NCI-H69 (cell line): ENCODE measurements at places on chromosomes 4 and X.

DNA sequence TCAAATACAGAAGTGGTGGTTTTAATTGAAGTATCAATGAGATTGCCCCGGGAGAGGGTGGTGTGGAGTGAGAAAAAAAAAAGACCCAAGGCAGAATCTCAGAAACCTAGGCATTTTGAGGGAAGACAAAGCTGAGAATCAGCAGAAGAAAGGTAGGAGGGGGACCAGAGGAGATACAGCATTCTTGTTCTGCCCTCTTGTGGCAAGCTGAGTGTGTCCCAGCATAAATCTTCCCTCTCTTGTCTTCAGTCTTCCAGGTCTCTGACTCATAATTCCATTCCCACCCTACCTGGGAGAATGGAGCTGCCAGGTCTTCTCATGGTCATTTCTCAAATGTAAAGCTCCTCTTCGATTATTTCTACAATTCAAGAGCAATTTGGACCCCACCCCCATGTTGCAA lies 32.7 kb upstream of the MAGED1 start:
- DNase-seq = peak; percentile 49

GRCh38 chr4:143082701-143083100 lies 102.0 kb upstream of the USP38 start:
- DNase-seq = no peak

DNA sequence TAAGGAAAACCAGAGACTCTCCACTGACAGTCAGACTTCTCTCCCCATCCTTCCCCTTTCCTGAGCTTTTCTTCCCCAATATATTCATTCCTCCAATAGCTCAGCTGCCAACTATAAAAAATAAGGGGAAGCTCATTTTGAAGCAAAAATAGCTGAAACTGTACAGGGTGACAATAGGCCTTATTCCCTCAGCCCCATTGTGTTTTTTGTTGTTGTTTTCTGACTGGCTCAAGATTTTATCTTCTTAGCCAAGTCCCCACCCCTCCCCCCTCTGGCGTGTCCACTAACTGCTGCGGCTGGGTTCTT lies 26.2 kb downstream of the PRPS1 start:
- DNase-seq = no peak

- DNase-seq = no peak
These were observed at the start of gene S100P for GRCh38 chr4:6693231-6694176. Gene S100P, plus strand, starts transcription at chr4:6693878. Its CDS starts 55 bp downstream, at chr4:6693933.

GRCh38 chr4:108210989-108211835 lies 42.5 kb upstream of the LEF1 start:
- DNase-seq = peak; percentile 90

DNA sequence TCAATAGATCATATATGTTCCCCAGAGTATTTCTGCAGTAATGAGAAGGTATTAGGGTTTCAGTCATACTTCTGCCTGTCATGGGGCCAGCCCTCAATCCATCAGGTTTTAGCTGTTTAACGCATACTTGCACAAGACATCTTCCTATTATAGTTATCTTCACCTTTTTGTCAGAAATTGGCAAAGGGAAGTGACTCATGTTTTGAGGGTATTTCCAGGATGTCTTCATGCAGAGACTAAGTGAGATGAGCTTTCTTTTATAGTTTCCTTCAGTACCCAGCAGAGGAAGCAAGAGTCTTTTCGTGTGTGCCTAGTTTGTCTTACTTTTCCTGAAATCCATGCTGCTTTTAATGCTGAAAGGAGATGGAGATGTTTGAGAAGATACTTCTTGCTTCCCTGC lies 9.5 kb downstream of the CSTF2 start:
- no peak for DNase-seq

DNA sequence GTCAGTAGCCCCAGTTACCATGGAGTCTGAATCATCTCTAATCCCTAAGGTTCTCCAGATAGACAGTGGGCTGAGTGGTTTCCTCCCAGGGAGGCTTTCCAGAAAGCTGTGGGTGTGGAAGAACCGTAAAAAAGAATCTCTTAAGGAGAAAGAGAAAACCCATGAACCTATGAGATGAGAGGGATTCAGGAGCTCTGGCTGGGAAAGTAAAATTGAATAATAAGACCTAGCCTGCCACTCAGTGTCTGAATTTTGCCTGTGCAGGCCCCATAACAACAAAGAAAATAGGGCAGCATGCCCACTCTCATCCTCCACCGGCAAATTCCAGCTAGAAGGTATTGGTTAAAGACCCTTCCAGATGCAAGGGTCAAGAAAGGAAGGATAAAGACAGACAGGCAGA lies 16.9 kb downstream of the AWAT2 start:
- DNase-seq = no peak

GRCh38 chr4:139791681-139792080 lies 126.1 kb downstream of the MGST2 start:
- DNase-seq = peak; percentile 87

GRCh38 chr4:6560416-6561172 lies 14.4 kb upstream of the MAN2B2 start:
- no peak for DNase-seq

GRCh38 chr4:143554728-143555597 lies 41.5 kb downstream of the SMARCA5 start:
- no peak for DNase-seq

DNA sequence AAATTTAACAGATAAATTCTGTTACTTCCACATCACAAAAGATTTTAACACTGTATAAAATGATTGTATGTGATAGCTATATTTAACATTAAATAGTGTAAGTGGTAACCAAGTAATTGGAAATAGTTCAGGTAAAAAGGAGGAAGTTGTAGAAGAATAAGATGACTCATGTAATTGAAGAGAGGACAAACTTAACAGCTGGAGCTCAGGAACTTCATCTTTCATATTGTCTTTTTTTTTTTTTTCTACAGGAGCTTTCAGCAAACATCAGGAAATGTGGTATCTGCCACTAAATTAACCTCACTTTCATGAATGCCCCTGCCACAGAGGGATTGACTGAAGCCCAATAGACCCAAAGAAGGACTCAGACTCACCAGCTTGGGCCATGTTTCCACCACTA lies 188.4 kb upstream of the VEGFC start:
- DNase-seq = peak; percentile 19

GRCh38 chrX:49172280-49172780 lies 632 bp downstream of the PLP2 start:
- DNase-seq = peak; percentile 83

DNA sequence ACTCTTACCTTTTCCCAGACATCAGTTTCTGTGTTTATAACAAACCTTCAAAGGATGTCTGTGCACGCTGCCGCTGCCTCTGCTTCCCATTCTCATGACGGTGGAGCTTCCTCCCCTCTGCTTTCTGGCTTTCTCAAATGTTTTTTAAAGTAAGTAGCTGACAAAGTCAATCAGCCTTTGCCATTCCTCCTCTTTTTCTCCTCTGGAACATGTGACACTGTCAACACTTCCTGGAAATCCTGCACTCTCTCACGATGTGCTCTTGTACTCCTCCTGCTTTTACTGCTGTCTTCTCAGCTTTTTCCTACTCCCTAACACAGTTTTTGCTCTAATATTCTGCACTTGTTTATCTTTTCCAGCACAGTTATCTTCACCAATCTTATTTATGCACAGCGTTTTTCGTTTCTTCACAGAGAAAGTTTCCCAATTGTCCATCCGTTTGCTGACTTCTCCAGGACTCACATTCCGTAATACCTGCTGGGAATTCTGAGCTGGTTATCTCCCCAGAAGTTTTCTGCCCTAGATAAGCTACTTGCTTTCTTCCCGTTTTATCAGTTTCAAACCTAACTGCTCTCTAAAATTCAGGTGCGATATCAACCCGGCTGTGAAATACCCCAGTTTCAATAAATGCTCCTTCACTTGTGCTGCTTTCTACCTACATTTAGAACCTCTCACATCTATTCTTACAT lies 465.6 kb upstream of the AGA start:
- peak; percentile 25 for DNase-seq

GRCh38 chrX:22345884-22346283 lies 73.2 kb downstream of the CBLL2 start:
- DNase-seq = no peak

GRCh38 chrX:64204252-64204651 lies 1.3 kb downstream of the AMER1 start:
- DNase-seq = no peak

GRCh38 chr4:2910409-2910808 lies 52.8 kb downstream of the NOP14 start:
- DNase-seq = no peak

GRCh38 chr4:159212675-159213293 lies 109.9 kb downstream of the RAPGEF2 start:
- no peak for DNase-seq

DNA sequence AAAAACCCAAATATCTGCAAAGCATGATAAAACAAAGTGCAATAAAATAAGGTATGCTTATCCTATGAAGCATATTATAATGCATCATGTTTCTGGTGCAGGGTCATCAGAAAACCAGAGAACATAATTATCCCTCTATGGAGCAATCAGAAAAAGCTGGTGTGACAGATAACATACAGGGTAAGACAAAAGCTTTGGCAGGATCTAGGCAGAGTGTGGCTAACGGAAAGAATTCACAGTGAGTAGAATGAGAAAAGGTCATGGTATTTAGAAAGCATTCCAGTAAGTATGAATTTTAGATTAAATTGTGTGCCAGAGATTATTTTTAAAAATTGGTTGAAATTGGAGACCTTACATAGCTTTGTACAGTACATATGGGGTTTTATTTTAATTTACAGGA lies 29.0 kb upstream of the UGT2B4 start:
- DNase-seq = no peak

DNA sequence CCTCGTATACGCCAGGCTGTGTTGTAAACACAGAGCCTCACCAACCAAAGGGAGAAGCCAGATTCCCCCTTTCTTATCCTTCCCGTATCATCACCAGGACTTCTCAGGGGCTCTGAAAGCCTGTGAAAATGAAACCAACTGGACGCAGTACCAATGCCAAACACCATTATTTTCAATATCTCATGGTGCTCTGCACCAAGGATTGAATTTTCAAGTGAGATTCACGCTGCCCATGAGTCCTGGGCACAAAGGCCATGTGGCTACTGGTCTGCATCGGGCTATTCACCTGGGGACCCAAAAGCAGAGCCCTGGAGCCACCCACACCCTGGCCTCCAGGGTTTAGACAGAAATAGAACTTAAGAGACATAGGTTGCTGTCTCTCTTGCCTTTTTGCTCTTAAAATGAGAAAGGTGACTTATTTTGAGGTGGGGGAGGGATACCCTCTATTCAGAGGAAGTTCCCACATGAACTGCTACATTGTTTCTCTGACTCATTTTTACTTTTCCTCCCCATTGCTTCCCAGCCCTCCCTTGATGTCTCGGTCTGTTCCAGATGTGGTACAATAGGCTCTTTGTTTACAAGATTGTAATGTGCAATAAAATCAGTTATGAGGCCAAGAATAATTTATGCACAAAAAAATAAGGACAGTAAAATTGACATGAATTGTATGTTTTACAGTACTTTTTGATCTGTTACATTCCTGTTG lies 55.4 kb downstream of the MAML3 start:
- DNase-seq = no peak

DNA sequence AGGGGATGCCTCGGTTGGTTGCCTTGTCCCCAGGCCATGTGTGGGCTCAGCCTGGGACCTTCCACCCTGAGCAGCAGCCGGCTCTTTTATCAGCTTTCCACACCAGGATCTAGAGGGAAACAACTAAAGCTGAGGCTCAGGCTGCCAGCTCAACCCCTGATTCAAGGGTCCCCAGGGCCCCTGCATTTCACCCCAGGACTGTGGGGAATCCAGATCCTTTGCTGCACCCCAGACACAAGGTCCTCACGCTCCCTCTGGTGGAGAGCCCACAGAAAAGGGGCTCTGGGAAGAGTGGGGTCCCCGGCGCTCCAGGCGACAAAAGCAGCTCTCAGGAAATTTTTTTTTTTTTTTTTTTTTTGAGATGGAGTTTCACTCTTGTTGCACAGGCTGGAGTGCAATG lies 64.3 kb downstream of the ZFYVE28 start:
- peak; percentile 6 for DNase-seq

- peak; percentile 5 for DNase-seq
These were observed 457.6 kb downstream of the KCTD8 start for GRCh38 chr4:43990963-43991362.

- peak; percentile 79 for DNase-seq
These were observed 56.9 kb downstream of the CLCN3 start for GRCh38 chr4:169677150-169677748.

DNA sequence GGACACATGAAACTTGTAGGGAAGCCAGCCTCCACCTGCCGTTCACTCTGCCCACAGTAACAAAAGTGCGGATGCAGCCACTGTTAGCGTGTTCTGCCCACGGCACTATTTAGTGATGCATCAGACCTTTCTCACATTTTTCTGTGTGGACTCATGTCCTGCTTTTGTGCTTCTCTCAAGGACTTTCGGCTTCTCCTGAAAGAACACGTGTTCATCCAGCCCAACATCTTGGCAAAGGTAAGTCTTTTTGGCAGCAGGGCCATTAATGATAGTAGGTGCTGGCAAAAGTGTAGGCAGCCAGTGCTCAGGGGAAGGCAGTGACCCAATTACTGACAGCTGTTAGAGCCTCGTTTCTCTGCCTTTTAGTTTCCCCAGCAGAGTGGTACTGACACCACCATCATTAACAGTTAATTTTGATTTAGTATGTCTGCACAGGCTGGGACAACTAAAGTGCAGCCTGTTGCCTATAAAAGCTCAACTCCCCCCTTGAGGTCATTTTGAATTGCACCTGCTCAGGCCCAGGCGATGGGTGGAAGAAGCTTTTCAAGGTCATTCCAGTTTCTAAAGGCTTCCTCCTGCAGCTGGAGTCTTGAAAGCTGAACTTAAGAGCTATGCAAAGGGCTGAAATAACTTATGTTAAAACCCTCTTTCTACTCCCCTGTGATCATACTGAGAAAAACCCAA lies 54.5 kb upstream of the HPSE start:
- peak; percentile 1 for DNase-seq

GRCh38 chrX:140318296-140318695 lies 186.6 kb downstream of the SOX3 start:
- DNase-seq = no peak

DNA sequence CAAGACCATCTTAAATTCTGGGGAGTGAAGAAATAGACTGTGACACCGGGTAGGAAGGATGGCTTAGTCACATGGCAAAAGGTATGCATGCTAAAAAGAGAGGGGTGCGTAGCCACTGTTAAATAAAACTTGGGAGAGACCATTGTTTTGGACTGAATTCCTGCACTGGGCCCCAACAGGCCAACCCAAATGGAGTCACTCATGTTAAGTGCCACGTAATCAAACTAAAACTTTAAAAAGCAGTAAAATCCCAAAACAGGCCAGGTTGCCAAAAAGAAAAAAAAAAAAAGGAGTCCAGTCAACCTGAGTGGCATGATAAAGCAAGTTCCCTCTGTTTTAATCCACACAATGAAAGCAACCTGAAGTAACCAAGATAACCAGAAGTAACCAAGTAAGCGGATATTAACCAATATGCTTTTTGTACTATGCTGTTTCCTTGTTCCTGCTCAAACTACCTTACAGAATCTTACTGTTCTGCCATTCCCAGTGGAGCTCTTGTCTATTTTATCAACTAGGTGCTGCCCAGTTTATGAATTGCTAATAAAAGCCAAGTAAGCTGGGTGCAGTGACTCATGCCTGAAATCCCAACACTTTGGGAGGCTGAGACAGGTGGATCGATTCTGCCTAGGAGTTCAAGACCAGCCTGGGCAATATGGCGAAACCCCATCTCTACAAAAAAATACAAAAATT lies 124.6 kb upstream of the ENPP6 start:
- no peak for DNase-seq
